EL (cell line): ENCODE measurements at places on chromosomes 5 and 9.

DNA sequence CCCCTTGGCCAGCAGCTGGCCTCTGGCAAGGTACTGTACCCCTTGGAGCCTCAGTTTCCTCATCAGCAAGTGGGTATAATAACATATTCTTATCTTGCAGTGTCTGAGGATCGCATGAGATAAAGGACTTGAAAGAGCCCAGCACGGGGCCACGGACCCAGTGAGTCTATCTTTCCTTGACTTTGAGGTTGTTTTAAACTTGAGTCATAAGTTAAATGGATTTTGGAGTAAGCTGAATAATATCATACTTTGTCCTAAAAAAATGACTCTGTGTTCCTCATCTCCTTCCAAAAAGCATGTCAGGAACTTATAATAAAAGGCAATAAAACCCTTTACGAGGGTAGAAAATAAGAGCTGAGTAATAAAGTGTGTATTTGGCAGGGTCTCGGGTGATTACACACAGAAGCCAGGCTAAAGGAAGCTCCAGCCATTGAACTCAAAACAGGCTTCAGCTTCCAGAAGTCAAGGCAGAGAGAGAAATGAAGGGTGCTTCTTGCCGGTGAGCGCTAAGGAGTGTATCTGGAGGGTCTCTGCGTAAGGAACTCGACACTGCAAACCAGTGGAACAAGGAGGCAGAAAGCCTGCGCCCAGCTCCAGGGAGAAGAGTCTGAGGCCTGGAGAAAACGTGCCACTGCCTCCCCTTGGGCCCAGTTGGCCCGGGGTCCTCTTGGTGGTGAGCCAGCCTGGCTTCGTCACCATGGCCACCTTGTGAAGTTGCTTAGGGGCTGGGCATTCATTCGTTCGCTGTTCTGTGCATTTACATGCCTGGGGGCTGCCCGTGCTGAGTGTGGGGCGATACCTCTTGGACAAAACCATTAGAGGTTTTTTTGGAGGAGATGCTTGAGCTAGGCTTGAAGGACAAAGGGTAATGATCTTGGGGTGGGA, 72.4 kb upstream of the PHYKPL start:
- DNase-seq, result no peak

GRCh38 chr5:134119720-134120119, 5.2 kb downstream of the TCF7 start:
- DNase-seq, result no peak

- no peak for DNase-seq
Measured at GRCh38 chr5:107502676-107503060, 168.1 kb downstream of the EFNA5 start.

GRCh38 chr9:114049441-114050225, 28.5 kb downstream of the AMBP start:
- no peak for DNase-seq

DNA sequence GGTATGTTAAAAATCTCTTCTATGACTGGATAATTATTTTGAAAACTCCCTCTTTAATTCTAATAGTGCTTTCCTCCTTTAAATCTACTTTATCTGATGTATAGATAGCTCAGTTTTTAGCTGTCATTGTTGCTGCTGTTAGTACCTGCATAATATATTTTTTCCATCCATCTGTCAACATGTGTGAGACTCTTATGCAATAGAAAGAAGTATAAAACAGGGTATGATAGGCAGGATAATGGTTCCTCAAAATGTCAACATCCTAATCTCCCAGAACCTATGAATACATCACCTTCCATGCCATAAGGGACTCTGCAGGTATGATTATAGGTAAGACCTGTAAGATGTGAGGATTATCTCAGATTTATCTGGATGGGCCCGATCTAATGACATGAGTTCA, 136.9 kb upstream of the LHFPL2 start:
- DNase-seq, result no peak

GRCh38 chr5:116492776-116493175, 81.8 kb downstream of the SEMA6A start:
- no peak for DNase-seq

DNA sequence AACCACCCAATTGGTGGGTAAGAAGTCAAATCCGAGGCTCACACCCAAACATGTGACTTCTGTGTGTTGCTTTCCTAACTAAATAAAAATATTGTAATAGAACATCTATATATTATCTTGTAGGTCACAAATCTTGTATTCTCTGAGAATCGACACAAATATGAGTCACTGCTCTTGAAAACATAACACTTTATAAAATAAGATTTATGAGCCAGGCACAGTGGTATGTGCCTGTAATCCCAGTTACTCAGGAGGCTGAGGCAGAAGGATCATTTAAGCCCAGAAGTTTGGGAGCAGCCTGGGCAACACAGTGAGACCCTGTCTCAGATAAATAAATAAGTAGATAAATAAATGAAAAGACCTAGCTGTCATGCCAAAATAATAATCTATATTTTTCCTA, 624.1 kb downstream of the ANXA1 start:
- no peak for DNase-seq
